Activated naive CD8-positive, alpha-beta T cell treated with anti-CD3 and anti-CD28 coated beads for 36 hours (primary cell): ENCODE measurements at places on chromosomes 2 and 18. TPM values are rescaled to one million over a fixed set of nuclear protein-coding genes. Genes with fewer than 3 reads are reported as not detected.
A peak's percentile ranks its signal among the peaks of the same experiment; 100 is the strongest.

GRCh38 chr2:69837533-69837932 lies 8.1 kb downstream of the GMCL1 start:
- no peak for DNase-seq

Gene ARHGAP15
- 45.2 TPM for total RNA-seq

GRCh38 chr2:199602271-199602895 lies 144.6 kb upstream of the SATB2 start:
- no peak for DNase-seq

Gene LRRTM4
- not detected for total RNA-seq

DNA sequence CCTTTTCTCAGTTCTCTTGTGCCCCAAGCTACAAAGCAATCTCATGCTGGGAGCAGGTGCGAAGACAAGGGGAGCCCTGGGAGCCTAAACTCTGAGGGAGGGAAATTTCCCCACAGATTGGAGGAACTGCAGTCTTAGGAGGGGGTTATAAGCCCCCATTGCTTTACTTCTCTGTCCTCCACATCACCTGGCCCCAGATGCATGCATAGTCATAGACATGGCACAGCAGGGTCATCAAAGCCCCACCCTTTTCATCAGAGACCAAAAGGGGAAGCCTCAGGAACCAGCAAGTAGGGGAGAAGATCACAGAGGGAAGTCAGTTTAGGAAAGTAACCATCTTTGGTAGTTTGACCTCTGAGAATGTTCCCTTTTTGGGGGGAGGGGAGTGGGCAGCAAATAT lies 33.7 kb downstream of the LANCL1 start:
- DNase-seq, result no peak

DNA sequence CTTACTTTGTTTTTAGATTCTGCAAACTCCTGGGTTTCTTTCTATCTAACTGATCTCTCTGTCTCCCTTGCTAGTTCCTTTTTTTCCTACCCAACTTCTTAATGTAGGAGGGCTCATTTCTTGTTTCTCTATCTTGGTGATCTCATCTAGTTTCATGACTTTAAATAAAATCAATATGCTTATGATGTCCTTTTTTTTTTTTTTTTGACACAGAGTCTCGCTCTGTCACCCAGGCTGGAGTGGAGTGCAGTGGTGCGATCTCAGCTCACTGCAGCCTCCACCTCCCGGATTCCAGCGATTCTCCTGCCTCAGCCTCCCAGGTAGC lies 42.2 kb upstream of the IL1RL1 start:
- DNase-seq, result no peak

Gene ADRA2B
- total RNA-seq, result 0.29 TPM

Gene PROM2
- total RNA-seq, result 0.30 TPM

DNA sequence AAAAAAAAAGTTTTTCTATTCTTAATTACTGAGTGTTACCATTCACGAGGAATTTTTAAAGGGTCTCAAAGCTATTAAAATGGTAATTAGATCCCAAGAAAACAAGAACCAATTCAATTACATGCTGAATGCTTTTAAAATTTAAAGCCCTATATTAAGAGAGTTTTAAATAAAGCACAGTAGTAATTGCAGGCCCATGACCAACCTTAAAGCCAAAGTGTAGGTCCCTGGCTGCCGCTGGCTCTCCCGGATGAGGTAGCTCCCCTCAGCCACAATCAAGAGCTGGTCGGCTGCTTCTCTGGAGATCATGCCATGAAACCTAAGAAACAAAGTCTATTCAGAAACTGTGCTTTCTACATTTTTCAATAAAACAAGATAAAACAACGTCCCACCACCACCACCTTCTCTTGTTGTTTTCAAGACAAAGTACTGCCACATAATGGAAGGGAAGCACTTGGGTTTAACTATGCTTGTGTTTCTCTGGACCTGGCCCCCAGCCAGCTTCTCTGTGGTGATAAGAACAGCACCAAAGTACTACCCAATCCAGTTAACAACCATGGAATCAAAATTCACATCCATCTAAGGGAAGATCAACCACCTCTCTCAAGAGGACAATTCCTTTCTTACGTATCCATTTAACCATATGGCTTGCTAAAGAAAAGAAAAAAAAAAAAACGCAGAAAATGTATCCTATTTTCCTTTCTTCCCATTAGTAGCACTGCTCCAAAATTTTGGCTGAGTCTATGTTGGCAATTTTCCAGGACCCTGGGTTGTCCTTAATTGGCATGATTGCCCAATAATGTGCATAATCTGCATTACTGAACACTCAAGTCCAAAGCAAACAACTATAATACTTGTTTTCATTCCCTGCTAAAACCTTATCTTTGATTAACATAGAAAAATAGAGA lies 90.1 kb downstream of the CHN1 start:
- DNase-seq, result no peak

GRCh38 chr2:205731583-205731981 lies 49.3 kb downstream of the NRP2 start:
- DNase-seq, result no peak

DNA sequence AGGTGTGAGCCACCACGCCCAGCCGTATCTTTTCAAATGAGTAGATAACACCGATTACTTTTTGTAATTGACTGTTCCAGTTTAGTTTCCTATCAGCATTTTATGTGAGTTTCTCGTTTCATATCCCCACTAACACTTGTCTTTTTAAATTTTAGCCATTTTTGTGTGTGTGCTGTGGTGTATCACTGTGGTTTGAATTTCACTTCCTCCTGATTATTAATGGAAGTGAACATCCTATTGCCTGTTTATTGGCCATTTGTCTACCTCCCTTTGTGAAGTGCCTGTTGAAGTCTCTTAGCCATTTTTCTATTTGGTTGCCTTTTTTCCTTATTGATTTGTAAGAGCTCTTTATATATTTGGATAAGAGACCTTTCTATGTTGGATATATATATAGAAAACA lies 91.7 kb upstream of the STON1 start:
- no peak for DNase-seq

Gene ALPP
- not detected for total RNA-seq

Gene RUFY4
- total RNA-seq, result 1.6 TPM

DNA sequence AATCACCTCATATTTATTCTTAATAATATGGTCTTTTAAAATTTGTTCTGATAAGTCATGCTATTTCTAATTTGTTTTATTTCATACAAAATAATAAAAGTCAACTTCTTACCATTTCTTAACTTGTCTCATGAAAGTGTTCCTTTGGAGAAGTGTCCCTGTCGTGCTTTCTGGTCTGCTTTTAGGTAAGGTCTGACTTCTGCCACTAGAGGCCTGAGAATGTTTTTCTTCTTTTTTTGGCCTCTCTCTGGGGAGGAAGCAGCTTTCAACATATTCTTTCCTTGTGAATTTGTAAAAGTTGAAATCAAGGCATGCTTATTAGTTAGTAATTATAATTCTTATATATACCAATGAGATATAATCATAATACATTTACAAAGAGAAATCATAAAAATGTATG lies 39.4 kb downstream of the MAP2 start:
- DNase-seq, result no peak

DNA sequence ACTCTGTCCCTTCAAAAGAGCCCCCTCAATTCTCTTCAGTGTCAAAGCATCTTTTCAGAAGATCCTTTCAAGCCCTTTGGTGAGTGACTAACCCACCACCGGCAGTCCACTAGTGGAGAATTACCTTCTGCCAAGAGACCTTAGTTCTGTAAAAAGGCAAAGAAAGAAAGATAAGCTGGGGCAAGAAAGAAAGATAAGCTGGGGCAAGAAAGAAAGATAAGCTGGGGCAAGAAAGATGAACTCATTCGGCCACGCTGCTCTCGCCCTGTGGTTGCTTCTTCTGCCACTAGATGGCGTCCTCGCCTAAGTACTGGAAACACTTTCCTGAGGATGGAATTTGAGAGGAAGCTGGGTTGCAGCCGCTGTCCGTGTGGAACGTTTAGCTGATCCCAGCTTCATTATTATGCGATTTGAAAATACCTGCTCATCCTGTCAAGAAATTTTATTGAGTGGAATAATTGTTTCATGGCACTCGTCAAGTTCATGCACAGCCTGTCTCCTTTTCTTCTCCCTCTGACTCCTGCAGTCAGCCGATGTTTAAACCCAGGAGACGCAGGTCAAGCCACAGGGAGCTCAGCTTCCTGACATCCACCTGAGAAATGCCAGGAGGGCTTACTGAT lies 17.3 kb upstream of the ANXA4 start:
- peak; percentile 75 for DNase-seq

GRCh38 chr18:21064347-21064746 lies 47.3 kb downstream of the ROCK1 start:
- no peak for DNase-seq

DNA sequence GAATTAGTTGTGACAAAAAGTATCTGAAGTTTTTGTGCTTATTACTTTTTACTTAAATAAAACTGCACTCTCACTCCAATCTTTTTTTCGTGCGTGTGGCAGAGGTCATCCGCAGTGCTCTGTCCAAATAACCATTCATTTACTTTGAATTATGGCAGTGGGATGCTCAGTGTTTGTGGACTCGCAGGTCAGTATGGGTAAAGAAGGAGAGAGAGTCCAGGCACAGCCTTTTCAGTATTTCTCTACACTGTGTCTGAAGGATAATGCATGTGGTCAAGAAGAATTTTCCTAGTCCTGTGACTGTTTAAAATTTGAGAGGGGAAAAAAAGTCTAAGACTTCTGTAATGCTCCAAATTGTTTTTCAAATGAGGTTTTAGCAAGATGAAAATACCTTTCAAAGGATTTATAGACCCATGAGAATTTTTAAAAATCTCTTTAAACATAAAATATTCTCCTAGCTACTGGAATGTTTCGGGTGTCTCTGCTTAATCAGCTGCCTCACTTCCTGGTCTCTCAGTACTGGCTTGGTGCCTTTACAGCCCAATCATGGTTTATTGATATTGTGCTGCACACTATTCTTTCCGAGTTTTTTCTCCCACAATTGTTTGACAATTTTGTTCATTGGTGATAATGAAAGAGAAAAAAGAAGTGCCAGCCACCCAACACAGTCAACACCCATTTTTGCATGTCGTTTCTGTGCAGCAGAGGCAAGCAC lies 453.2 kb downstream of the PTPRM start:
- DNase-seq, result no peak

Gene AQP12A
- not detected for total RNA-seq

Gene STON1
- 0.62 TPM for total RNA-seq

Gene PLEKHH2
- 0.64 TPM for total RNA-seq

DNA sequence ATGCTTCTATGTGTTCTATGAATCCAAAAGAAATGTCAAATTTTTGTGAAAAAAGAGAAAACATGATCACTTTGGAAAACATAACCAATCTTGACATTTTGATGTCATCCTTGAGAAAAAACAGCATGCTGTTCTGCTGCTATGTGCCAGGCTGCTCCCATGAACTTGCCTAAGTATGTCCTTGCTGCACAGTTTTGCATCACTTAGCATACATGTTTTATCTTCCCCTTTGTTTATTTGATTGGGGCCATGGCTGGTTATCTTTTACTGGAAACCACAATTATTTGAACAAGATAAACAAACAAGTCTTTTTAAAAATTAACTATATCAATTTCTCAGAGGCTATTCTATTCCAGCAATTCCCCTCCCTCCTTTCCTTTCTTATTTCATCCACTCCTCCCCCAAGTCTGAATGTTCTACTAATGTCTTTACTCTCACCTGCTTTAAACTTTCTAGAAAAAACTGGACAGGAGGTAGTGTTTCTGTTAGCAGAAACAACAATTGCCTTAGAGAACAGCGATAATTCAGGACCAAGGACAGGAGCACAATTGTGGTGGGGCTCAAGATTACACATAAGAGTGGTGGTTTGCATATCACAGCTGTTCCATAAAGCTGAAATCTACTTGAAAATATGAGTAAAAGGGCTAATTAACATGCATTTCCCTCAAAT lies 6.7 kb downstream of the AOX1 start:
- no peak for DNase-seq

DNA sequence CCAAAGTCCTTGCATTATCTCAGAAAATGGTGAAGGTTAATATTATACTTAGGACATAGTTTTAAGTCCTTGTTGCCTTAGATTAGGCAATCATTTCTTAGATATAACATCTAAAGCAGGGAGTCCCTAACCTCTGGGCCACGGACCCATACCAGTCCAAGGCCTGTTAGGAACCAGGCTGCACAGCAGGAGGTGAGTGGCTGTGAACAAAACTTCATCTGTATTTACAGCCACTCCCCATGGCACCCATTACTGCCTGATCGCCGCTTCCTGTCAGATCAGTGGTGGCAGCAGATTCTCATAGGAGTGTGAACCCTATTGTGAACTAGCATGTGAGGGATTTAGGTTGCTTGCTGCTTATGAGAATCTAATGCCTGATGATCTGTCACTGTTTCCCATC lies 86.5 kb upstream of the MYO3B start:
- no peak for DNase-seq

DNA sequence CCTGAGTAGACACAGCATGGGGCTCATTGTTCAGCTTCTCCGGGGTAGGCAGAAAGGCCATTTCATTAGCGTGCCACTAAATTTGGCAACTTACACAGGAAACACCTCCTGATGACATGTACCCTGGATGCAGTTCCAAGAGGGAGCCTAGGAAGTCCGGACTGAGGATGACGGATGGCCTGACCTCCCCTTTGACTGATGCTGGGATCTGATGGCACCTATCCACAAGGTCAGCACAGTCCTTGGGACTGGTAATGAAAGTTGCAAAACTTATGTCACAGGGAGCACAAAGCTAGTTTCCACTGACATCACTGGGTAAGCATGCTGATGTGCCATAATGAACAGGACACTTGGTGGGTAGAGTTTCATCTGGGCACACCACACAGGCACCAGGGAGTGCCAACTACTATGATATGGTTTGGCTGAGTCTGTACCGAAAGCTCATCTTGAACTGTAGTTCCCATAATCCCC lies 126.7 kb upstream of the ARL4C start:
- DNase-seq, result no peak

DNA sequence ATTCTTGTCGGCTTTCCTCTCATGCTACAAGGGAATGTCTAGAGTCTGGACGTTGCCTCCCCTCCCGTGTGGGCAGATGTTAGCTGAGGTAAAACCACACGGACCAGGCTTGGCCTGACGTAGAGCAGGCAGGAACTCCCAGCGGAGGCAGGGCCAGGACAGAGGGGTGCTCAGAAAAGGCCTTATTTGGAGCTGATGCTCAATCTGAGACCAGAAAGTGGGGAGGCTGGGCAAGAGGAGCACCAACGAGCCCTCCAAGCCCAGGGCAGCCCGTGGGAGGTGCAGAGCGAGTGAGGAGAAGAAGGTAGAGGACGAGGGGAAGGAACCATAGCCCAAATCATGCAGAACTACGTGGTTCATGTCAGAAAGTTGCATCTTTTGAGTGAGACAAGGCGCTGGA lies 9.0 kb downstream of the TEX51 start:
- no peak for DNase-seq

DNA sequence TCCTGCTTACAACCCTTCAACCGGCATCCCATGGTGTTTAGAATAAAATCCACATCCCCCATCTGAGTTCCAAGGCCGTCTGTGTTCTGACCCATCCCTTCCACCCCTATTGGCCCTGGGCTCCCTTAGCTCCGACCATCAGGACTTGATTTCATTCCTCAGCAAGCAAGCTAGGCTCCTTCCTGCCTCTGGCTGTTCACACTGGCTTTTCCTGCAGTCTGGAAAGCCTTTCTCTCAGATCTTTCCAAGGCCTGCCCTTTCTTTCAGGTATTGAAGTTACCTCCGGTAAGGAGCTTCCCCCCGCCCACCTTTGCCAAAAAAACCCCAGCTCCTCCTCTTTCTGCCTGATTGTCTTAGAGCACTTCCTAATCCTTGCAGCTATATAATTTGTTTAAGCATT lies 86.8 kb downstream of the CLIP4 start:
- DNase-seq, result no peak

Gene DUSP2
- total RNA-seq, result 274 TPM

GRCh38 chr2:40658941-40659340 lies 207.1 kb upstream of the SLC8A1 start:
- no peak for DNase-seq

Gene TRPM8
- total RNA-seq, result not detected
